AG08396 (cell line): ENCODE measurements at places on chromosomes 5 and 9.

- DNase-seq: no peak
Observed at GRCh38 chr5:28296254-28297013, 1258.0 kb upstream of the CDH9 start.

GRCh38 chr9:131525643-131526565 lies 5.2 kb downstream of the UCK1 start:
- no peak for DNase-seq

DNA sequence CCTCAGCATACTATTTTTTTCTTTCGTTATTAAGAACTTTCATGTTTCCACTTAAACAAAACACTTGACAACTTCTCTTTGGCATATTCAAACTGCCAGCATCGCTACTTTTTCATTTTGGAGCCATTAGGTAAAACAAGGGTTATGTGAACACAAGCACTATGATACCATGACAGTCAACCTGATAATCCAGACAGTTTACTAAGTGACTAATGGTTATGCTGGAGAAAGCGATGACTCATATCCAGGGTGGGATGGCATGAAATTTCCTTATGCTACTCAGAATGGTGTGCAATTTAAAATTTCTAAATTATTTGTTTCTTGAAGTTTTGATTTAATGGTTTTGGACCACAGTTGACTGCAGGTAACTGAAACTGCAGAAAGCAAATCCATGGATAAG lies 29.9 kb upstream of the PRSS3 start:
- no peak for DNase-seq

- DNase-seq: no peak
Observed at GRCh38 chr5:111679611-111680010, 77.4 kb downstream of the NREP start.

- DNase-seq: no peak
Observed at GRCh38 chr5:175738602-175739133, 80.8 kb downstream of the HRH2 start.

DNA sequence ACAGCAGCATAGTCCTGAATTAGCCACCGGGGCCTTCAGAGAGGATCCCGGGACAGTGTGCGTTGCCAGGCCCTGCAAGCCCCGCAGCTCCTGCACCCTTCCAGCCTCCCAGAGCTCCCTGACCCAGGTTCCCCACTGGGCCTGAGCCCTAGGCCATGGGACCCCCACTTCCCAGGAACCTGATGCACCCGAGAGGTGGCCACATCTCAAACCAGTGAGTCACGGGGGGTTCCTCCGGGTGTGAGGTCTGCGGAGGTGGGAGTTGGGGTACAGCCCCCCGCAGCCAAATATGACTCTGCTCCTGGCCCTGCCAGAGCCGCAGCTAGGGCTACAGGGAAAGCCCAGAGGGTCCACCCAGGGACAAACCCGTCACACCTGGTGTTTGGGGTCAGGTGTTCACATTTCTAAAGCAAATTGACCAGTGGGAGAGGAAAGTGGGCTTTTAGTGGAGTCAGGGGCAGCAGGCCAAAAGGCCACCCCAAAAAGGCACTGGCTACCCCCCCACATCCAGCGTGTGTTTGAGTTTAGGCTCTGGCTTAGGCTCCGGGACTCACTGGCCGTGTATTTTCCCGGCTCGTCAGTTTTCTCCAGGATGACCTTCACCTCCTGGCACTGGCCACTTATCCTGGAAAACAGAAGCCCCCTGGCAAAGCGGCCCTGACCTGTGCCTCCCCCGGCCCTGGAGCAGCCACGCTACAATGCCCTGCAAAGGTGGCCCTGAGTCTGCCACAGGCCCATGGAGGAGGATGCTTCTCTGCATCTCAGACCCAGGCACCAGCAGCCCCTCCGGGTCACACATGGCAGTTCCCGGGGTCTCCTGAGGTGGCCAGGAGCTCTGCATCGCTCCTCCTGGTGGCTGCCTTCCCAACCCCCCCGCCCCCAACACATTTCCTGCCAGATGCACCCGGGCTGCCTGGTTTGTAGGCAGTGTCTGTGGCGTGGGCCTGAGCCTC lies 17.4 kb upstream of the OBP2B start:
- DNase-seq: no peak

GRCh38 chr5:180155365-180155926 lies 53.6 kb downstream of the RASGEF1C start:
- DNase-seq: no peak

DNA sequence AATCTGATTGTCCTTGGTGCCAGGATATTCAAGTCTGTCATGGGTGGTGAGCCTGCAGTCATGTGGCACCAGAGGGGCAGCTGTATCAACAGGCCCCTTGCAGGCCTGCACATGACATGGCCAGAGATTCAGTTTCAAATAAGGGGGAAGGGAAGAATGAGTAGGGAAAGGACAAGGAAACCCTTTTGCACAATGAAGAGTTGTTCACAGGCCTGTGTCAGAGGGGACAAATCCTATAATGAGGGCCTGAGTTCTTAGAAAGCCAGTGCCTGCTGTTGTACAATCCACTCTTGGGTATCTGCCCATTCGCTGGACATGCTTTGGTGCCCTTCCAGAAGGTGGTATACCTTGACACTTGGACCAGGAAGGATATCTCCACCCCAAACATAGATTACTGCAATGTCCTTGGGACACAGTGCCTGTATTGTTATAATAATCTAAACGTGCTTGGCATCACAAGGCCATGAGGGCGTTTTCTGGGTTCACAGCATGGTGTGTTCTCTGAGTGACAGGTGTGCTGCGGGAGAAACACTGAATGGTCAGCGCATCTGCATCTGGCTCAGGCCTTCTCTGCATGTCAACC lies 1.9 kb upstream of the TMEM171 start:
- no peak for DNase-seq

- DNase-seq: no peak
Observed at GRCh38 chr5:142507531-142508372, 178.1 kb downstream of the FGF1 start.

DNA sequence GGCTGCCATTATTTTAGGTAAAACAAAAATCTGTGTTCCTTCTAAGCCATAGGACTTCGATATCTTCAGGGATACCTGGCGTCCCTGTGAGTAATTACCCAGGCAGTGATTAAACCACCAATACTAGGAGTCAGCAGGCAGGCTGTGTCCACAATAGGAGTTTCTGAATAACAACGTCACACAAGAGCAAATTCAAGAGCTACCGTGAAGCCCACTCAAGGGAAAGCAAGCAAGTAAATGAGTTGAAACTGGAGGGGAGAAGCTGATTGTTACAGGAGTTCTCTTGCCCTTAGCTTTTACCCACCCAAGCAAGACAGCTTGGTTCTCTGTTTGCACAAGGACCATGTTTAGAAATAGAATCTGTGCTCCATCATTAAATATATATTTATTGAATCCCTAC lies 50.8 kb downstream of the SEMA5A start:
- DNase-seq: no peak

GRCh38 chr9:81530310-81530810 lies 159.0 kb downstream of the TLE1 start:
- DNase-seq: no peak
